ENCODE measurements at places on chromosomes 11 and 22.

DNA sequence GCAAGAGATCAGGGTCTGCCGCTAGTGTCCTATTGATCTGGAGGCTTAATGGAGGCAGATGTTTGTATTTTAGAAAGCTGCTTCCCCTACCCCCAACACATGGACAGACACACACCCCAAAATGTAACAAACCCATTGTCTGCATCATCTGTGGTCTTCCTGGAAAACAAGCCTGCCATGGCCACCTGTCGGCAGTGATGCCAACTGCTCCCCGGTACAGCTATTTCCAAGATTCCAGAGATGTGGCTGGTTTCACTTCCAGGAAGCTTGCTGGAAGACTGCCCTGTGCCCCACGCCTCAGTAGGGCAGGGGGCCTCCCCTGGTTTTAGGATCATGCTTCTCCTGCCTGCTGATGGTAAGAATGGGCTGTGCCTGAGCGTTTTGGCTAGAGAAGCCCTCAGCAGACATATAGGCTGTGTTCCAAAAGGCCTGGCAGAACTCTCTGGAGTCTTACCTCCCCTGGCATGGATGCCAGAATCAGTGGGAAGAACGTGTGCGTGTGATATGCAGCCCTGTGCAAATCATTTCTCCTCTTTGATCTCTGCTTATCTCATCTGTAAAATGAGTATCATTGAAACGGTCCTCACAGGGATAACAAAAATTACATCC is 108.6 kb downstream of the FBXO7 start:
- no peak for DNase-seq

DNA sequence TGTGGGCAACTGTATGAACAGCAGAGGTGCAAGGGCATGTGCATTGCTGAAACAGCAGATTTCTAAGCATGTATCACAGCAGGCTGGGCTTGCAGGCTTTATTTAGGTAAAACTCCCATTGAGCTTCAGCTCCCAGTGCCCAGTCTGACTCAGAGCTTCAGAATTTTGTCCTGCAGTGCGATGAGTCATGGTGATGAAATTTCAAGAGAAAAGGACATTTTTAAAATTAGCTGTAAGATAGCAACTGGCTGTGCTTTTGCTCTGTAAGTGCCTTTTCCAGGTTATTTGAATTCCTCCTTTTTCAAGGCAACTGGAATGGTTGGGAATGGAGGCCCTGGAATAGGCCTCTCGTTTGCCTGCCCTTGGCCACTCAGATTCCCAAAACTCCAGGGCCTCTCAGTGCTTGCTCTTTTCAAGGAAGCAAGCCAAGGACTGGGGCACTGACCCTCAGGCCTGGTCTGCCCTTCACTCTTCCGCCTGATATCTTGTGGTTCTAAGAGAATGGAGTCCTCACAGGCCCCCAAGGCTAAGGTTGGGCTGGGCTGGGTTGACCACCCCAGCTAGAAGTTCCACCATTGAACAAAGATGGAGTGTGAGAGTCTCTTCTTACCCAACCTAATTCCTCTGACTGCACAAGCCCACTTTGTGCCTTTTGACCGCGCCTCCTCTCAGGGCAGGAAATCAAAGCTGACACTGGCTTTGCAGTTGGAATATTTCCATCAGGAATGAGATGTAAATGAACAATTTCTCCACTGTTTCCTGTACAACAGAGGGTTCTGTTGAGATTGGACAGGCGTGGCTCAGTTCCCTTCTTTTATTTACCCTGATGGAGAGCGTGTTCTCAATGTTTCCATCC is 59.5 kb upstream of the PRSS23 start:
- DNase-seq: peak; percentile 70

DNA sequence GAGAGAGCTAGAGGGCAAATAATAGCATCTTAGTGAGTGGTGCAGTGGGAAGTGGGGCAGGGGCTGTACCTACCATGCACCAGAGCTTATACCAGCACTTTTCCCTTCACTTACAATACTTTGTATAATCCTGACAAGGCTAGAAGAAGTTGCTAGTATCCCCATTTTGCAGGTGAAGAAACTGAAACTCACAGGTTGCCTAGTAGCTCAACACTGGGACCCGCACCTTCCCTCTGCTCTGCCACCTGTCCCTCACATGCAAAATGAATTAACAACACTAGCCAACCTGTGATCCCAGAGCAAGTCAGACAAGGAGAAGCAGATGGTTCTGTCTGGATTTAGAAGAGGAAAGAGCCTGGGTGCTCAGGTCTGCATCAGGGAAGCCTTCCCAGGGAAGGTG is 510.4 kb downstream of the BUD13 start:
- DNase-seq: no peak

GRCh38 chr11:61826930-61827570 is 1.1 kb upstream of the FADS2 start:
- DNase-seq: no peak

GRCh38 chr11:67372993-67373647 is at the start of gene CLCF1:
CLCF1 (minus strand) TSS chr11:67373598; CDS start chr11:67373539, 59 bp downstream.
- no peak for DNase-seq

- DNase-seq: no peak
Observed at GRCh38 chr11:113387605-113388211, at the start of gene ANKK1. ANKK1 (plus strand) TSS chr11:113387779; CDS start chr11:113387885, 106 bp downstream.

Measured in urinary bladder (tissue), 4 donors.